ENCODE measurements at places on chromosomes 4 and X.

- no peak for DNase-seq
These were observed 87.1 kb downstream of the AMELX start for GRCh38 chrX:11380187-11380844.

DNA sequence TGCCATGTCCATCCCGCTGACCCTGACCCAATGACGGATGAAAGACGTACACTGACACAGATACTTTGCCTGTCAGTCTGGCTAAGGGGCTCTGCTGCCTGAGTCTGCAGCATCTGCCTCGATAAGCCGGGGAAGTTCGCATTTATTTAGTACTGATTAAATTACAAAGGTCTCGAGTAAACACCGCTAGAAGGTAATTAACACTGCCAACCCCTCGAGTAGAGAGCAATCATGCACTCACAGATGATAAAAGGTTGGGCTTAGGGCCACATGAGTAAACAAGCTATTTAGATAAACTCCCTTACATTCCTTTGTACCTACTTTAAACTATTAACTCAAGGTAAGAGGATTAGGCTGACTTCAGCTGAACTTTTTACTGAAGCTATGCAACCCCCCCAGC is 16.0 kb upstream of the RBMXL3 start:
- no peak for DNase-seq

DNA sequence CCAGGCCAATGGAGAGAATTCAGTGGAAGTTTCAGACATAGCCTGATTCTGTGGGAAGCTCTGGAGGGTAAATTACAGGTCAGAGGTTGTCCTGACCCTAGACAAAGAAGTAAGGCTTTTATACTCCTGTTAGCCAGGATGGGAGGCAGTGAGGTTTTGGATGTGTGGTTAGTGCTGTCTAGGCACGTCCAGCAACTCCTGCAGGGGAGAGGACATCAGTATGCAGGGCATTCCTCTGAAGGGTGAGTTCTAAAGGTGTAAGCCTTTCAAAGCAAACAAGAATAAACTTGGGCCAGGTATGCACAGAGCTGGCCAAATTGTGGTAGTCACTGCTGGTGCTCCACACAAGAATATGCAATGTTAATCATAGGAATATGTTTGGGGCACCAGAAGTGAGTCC is 562.5 kb downstream of the CCSER1 start:
- no peak for DNase-seq

DNA sequence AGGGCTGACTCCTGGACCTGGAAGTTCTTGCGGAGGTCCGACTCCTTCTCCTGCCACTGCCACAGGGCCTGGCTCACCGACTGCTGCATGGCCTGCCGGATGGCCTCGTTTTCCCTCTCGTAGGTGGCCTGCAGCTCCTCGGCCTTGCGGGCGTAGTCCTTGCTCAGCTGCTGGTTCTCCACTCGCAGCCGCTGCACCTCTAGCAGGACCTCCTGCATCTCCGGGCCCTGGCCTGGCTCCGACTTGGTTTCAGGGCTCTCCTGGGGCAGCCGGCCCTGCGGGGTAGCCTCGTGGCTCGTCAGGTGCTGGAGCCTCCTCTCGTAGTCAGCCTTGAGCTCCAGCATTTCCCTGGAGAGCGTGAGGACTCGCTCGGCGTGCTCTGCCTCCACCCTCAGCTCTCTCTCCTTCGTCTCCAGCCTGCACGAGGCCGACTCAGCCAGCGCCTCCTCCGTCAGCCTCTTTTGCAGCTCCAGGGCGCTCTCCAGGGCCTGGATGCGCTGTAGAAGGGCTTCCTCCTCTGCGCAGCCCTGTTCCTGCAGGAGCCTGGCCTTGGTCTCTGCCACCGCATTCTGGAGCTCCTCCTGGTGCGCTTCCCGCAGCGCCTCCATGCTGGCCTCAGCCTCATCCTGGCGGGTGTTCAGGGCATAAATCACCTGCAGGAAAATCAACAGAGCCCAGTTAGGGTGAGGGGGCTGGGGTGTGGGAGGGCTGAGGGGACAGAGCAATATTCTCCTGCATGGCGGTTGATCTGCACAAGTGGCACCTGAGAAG is 72.2 kb downstream of the FAM184B start:
- no peak for DNase-seq

- DNase-seq: no peak
These were observed 20.5 kb downstream of the SEL1L3 start for GRCh38 chr4:25842229-25842845.

GRCh38 chr4:54658252-54659093 is 716 bp downstream of the KIT start:
- peak; percentile 54 for DNase-seq

- no peak for DNase-seq
These were observed 119.0 kb downstream of the REELD1 start for GRCh38 chr4:146333187-146333894.

- peak; percentile 4 for DNase-seq
These were observed 180.7 kb upstream of the PGRMC2 start for GRCh38 chr4:128468123-128468989.

- no peak for DNase-seq
These were observed 650.8 kb upstream of the DIPK2B start for GRCh38 chrX:45851434-45851991.

- DNase-seq: peak; percentile 84
These were observed 247 bp upstream of the PPA2 start for GRCh38 chr4:105474099-105474518.

GRCh38 chr4:119873132-119873531 is 193.5 kb downstream of the MAD2L1 start:
- no peak for DNase-seq

DNA sequence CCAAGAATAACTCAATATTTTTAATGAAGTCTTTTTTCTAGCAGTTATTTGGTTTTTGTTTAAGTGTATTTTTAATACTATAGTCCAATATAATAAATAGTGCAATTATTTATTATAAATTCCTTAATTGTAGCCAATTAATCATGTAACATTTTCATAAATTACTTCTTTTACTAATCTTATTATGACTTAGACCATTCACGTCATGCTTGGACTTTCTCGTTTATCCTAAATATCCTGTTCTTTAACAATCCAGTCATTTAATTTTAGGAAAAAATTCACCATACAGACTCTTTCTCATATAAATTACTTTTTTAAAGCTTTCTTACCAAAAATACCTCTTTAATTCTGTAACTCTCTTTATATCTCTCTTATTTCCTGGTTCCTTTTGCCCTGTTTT is 350.1 kb downstream of the AR start:
- no peak for DNase-seq

DNA sequence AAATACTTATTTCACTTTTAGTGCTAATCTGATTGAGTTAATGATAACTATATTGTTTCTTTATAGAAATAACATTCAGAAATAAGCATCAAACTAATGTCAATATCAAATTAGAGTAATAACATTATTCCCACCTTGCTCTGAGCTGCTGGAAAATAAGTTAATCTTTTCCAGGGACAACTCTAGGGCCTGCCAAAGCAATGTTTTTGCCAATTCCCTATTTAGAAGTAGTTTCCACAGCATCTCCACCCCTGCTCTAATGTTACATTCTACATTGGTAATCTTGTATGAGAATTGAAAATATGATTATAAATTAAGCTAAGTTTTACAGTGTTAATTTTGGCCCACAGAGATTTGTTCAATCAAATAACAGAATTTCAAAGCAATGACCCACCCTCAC is 68.3 kb downstream of the REELD1 start:
- no peak for DNase-seq

GRCh38 chr4:75251547-75251946 is 262.7 kb downstream of the RCHY1 start:
- no peak for DNase-seq

- no peak for DNase-seq
These were observed 57.4 kb downstream of the CNGA2 start for GRCh38 chrX:151791961-151792360.

DNA sequence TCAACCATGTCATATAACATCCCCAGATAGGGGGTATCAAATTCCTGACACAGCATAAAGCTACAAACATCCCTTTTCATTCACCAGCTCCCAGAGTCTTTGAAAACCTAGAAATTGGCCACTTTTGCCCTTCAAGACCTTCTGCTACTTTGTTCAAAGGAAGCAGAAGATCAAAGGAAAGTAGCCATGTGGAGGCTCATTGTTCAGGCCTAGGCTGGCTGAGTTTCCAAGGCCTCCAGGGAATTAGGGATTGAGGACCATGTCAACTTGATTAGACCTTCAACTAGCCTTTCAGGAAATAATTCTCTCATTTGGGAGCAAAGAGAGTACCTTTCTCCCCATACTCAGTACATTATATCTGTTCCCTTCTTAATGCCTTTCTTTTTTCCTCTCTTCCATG is 66.8 kb upstream of the ATXN3L start:
- no peak for DNase-seq

GRCh38 chr4:1512738-1513660 is 106.8 kb upstream of the NKX1-1 start:
- DNase-seq: peak; percentile 36

DNA sequence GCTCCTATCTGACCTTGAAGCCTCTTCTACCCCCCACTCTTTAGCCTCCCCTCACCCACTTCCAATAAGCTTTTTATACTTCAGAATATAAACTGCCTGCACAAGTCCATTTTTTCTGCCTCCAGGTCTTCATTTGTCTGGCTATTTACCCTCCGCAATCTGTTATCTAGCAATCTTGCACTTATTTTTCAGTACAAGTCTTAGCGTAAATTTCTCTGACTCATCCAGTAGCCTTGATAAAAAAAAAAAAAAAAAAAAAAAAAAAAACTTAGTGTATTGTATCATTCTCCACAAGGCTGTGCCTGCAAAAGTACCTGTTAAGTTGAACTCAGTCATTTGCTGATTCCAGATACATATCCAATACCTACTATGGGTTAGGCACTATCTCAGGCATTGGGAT is 219.5 kb upstream of the DKK2 start:
- DNase-seq: no peak

GRCh38 chr4:16019649-16020048 is 56.7 kb upstream of the FGFBP2 start:
- DNase-seq: no peak

DNA sequence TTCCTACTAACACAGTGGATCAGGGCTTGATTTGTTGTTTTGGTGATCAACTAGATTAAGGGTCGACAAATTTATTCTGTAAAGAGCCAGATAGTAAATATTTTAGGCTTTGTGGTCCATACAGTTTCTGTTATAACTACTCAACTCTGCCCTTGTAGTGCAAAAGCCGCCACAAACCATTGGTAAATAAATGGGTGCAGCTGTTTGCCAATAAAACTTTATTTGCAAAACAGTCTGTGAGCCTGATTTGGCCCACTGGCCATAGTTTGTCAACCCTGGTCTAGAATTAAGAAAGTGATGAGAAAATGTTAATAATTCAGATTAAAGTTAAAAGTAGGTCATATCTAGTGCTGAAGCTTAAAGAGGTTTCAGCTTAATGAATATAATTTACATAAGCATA is 84.0 kb upstream of the TRIM2 start:
- no peak for DNase-seq

- DNase-seq: no peak
These were observed 1851.3 kb upstream of the PCDH7 start for GRCh38 chr4:28868841-28869240.

- no peak for DNase-seq
These were observed 560.4 kb downstream of the STPG2 start for GRCh38 chr4:97582890-97583289.

DNA sequence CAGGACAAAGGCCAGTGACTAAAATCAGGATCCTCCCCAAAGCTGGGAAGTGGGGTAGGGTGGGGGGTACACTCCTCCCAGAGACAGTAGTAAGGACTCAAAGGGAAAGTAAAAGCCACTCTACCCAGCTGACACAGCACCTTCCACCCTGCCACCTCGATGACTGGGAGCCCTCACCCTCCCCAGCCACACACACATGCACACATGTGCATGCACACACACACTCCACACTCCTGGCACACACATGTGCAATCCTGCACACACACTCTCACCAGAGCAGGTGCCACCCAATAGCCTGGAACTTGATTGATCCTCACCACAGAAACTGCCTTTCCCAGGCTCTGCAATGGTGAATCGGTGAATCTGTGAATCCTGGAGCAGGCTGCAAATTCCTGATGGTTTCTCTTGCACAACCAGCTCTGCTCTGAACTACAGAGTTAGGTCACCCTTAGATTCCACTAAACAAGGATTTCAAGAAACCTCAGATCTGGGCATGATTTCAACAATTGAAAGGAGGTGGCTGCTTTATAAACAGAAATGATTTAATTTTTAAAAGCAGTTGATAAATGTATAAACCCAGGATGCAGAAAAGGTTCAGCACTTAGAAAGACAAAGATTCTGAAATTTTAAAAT is 21.5 kb downstream of the AMOT start:
- no peak for DNase-seq

GRCh38 chr4:56372774-56373173 is 14.5 kb downstream of the AASDH start:
- DNase-seq: no peak

- DNase-seq: no peak
These were observed 14.2 kb downstream of the CHST7 start for GRCh38 chrX:46587753-46588171.

DNA sequence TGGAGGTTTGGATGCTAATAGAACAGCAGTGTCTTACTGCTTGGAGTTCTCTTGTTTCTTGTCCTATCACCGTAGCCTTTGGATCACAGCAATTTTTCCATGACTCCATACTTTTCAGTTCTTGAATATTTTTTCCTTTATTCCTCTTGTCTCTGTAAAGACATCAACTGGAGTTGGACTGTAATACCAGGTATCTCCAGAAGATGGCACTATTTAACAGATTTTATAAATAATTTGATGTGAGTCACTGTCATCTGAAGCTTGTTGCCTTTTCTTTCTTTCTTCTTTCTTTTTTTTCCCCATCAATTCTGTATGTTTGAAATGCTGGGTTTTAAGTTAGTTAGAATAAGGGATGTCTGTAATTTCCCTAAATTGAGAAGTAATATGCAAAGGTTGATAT is 24.1 kb downstream of the HPRT1 start:
- no peak for DNase-seq

DNA sequence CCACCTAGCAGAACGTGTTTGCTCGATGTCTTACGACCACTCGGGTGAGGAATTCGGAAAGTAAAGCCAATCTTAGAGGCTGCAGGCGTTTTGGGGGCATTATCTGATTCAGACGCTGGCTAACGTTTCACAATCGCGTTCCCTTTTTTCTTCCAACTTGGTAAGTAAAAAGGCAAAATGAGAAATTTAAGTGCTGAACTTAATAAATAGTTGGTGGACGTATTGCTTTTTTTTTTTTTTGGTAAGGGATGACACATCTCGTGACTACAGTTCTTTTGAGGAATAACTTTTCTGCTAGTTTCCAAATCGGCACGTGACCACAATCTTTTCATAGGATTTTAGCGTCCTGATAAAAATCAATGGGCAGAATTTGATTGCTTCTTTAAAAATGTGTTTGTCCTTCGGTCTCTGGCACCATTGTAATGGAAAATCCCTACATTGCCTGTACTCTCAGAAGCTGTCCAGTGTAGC is 848 bp downstream of the RAB9A start:
- DNase-seq: no peak

DNA sequence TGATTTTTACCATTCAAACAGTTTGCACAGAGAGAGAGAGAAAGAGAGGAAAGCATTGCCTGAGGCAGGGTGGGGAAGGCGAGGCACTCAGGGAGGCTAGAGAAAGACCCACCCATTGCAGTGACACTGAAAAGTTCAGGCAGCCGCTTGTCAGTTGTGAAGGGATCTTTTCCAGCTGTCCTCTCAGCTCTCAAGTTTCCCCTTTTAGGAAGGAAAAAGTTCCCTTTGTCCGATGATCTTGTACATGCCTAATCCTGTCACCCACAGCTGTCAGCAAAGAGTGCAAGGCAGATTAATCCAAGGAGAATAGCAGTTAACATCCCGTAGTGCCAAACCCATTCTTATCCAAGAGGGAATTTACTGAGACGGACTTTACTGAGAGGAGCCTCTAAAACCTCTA is 255.0 kb downstream of the MAGEB5 start:
- DNase-seq: no peak

- no peak for DNase-seq
These were observed 949.0 kb downstream of the C4orf33 start for GRCh38 chr4:130044788-130045531.
